ENCODE measurements at places on chromosomes 6 and 20.

GRCh38 chr6:89144354-89144906 is 1.4 kb upstream of the PM20D2 start:
- no peak for DNase-seq

GRCh38 chr6:112027942-112028674 is 25.8 kb upstream of the CCN6 start:
- DNase-seq, result no peak

DNA sequence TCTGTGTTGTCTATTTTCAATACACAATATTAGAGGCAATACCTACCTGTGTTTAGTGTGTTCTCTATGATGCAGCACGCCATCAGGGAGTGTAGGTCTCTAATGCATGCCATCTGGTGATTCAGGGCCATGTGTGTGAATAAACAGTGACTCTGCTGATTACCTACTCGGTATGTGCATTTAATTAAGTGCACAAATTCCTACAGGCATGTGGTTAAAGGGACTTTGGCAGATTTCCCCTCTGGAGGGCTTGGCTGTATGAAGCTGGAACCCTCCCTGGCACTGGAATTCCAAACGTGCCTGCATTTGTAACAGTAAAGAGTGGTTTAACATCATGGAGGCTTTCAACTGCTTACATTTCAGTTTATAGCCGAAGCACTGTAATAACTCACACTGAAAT is 401.5 kb upstream of the SASH1 start:
- DNase-seq, result peak; percentile 54

GRCh38 chr6:109242925-109243324 is 139.3 kb downstream of the CD164 start:
- DNase-seq, result no peak

GRCh38 chr6:75609639-75610590 is 8.2 kb downstream of the SENP6 start:
- peak; percentile 13 for DNase-seq

- no peak for DNase-seq
Observed at GRCh38 chr6:101178748-101179147, 214.8 kb upstream of the GRIK2 start.

- no peak for DNase-seq
Observed at GRCh38 chr6:162833776-162834175, 106.0 kb downstream of the PACRG start.

- DNase-seq, result no peak
Observed at GRCh38 chr6:149942461-149942829, 631 bp downstream of the ULBP2 start.

DNA sequence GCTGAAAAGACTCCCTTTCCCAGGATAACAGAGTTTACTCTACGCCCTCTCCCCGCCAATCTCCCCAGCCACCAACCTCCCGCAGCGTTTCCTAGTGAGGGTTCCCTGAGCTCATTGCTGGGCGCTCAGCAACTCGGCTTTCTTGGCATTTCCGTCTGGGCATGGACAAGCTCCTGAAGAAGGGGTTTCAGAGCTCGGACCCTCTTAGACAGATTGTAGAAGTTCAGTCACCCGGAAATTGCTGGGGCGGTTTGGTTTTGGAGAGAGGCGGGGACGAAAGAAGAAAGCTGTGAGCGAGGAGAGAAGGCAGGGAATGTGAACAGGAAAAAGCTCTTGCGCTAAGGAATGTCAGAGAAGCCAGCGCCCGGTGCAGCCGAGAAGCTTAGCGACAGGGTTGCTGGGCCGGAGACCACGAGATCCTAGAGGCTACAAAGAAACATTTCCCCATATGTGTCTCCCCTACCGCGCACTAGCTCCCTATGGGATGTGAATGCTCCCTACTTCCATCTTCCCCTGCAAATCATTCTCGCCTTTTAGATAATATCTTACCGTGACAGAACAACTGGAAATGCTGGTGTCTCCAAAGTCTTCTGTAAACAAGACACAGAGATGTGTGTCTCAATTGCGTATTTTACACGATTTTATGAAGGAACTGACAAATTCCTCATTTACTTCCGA is 15.8 kb downstream of the POM121L2 start:
- peak; percentile 50 for DNase-seq

GRCh38 chr20:58026361-58026760 is 202.1 kb downstream of the ANKRD60 start:
- DNase-seq, result no peak

DNA sequence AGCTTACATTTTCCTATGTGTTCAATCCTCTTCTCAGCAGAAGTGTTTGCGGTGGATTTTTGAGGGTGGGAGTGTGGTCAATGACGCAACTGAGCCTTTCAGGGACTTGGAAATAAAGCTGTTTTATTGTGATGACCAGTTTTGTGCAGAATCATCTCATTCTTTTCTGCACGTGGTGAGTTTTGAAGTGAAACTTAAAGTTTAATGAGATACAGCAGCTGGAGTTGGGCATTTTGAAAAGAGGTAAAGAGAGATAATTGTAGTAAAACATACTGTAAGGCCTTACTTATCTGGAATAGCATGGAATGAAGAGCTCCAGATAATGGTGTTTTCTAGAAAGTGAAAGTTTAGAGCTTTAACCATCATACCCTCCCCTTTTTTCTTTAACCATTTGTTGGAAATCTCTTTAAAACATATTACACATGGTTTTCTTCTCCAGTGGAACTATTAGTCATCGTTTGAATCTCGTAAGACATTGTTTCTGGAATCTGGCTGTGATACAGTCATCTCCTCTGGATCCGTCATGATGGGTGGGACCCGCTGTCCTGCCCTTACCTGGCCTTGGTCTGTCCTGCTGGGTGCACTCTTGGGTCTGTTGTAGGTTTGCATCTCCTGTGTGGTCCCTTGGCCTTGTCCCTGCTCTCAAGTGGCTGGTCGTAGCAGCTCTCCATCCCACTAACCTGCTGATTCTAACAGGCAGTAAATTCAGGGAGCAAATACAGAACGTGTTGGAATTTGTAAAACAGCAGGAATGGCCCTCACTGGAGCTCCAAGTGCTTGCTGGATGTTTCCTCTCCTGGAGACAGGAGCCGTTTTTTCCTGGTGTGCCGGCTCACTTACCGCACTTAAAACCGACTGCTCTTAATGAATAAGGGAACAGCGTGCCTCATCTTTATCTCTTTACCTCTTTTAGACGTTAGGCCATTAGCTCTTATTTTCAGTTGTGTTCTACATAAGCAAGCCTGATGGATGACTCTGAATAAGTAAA is 29.8 kb downstream of the UST start:
- peak; percentile 58 for DNase-seq

DNA sequence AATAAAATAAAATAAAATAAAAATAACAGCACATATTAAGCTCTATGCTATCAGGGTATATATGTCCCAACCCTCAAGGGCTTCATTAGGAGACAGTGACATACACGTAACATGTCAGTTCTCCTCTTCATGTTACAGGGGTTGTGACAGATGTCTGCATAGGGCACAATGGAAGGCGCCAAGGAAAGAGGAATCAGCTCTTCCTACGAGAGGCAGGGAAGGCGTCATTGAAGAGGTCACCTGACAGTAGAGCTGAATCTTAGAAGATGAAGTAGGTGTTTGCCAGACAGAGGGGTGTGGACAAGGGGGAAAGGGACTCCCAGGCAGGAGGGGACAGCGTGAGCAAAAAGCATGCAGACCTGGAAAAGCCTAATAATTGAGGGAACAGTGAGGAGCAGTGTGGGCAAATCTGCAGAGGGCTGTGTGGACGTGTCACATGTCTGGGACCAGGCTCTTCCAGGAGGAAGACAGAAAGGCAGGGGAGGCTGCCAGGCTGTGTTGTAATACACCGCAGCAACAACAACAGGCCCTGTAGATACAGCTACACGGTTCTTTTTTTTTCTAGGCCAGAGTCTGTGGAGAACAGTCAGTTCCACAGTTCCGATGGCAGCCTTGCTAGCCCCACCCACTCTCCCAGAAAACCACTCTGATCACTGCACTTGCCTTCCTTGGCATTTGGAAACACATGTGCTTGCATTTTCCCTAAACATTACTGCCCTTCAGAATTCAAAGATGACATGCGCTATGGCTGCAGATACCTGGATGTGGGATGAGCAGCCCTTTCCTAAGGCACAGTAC is 2.5 kb upstream of the FKBP5 start:
- peak; percentile 93 for DNase-seq

DNA sequence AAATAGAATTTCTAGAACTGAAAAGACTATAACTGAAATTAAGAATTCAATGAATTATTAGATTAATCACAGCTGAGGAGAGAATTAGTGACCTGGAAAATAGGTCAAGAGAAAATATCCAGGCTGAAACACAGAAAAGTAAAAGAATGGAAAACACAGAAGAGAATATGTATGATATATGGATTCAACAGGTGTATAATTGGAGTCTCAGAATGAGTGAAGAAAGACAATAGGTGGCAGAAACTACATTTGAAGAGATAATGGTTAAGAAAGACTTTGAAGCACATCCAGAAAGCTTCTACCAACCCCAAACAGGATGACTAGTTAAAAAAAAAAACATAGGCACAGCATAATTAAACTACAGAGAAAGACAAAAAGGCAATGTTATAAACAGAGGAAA is 196.2 kb upstream of the ASCC3 start:
- no peak for DNase-seq

- no peak for DNase-seq
Observed at GRCh38 chr20:63498960-63499337, at the start of gene EEF1A2. TSS of gene EEF1A2 (minus strand) at chr20:63499083. CDS start at chr20:63497763, 1,320 bp downstream.

DNA sequence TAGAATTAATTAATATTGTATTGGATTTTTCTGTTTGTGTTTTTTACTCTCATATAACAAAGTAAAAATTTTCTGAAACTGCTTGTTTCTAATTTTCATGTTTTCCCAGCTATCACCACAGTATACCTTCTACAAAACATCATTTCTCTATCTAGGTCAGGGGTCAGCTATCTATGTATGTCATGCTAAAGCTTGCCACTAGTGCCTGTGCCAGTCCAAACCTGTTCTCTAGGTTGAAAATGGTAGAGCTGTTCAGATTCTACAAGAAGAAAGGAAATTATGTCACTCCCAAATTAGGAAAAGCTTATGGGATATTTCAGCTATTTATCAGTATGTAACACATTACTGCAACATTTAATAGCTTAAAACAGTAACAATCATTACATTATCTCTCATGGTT is 5.8 kb upstream of the ME1 start:
- no peak for DNase-seq

DNA sequence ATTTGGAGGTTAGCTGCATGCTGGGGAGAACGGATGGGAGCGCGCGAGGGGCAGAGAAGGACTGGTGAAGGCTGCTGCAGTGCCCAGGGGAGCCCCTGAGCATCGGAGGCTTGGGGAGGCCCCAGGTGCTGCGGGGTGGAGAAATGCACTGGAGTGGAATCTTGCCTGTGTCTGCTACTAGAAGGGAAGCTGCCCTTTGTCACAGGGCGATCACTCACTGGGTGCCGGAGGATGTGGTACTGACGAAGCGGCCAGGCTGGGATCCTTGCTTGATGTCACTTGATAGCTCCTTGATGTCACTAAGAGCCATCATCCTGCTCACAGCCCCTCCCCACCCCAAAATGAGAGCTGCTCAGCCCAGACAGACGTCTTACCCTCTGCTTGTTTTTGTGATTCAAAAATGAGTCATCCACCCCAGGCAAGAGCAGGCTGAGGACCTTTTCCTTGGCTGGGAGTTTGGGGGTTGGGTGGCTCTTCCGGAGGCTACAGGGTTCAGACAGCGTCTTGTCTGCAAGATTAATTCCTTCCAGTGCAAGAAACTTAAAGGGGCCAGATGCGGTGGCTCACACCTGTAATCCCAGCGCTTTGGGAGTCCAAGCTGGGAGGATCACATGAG is 62.6 kb upstream of the PMEPA1 start:
- DNase-seq, result peak; percentile 36

DNA sequence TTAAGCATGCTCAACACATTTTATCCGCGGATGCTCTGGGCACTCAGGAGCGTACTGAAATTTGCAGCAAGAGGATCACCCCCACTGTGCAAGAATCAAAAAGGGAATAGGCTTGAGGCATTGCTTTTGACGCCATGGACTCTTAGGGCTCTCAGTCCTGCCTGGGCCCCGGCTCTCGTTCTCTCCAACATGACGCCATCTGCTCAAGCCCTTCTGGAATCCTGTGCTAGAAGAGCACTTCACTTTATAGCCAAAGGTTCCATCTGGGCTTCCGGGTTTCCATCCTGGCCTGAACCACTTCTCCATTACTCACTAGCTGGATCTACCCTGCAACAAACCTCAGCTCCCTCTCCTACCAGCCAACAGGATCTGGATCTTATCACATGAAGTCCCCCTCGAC is 105.3 kb downstream of the FOXF2 start:
- DNase-seq, result no peak

DNA sequence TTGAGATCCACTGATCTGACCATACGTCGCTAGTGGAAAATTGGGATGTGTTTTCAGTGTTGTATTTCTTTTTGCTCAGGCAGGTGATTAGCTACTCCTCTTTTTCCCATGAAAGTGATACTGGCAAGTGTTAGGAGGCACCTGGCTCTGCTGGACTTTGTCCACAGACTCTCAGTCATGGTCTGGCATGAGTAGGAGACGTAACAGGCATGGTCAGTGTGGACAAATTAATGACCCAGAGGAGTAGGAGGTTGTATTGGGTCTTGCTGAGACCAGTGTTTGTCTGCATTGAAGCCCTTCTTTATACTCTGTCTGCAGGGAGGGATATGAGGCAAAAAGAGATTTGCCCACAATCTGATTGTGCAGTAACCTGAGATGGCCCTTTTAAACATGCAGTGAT is 178.7 kb downstream of the DTNBP1 start:
- no peak for DNase-seq

- no peak for DNase-seq
Observed at GRCh38 chr6:45073771-45074170, 254.4 kb upstream of the RUNX2 start.

DNA sequence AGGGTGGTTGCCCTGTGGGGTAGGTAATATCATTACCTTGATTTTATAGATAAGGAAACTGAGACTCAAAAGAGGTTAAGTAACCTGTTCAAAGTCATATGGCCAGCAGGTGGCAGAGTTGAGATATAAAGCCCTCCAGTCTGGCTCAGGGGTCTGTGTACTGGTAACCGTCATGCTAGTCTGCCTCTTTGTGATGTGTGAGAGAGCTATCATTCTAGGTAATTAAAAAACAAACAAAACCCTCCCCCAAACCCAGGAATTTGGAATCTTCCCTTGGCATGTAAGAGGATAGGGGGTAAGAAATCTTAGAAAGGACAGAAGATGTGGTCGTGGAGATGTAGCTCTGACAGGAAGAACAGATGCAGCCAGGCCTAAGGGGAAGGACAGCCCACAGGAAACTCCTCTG is 206.0 kb downstream of the CDC5L start:
- DNase-seq, result peak; percentile 38

GRCh38 chr6:108627692-108628550 is 67.2 kb downstream of the FOXO3 start:
- DNase-seq, result no peak

DNA sequence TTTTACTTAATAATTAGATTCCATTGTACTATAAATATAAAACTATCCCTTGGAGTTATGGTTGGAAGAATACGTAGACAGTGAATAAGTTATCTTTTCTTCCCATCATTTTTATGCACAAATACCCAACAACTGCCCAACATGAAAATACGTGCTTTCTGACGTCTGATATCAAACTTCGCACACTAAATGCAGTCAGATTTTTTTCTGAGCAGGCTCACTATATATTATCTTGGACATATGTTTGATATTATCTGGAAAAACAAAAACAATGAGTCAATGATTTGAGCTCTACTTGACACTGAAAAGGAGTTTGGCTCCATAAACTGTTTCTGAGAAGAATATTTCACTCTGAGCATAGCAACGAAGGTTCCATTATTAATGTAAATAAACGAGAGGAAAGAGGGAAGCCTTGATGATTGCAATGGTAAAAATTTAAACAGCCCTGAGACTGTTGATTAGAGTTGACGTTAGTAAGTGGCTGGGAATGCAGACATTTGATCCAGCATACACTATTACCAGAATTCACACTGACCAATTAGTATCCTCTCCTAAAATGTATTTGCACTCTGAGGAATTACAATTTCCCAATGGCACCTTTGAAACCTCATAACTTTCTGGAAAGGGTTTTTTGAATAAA is 1090.0 kb downstream of the EPHA7 start:
- no peak for DNase-seq

All from fibroblast of gingiva (primary cell).